ENCODE measurements at places on chromosomes 3 and 15. TPM values are rescaled to one million over a fixed set of nuclear protein-coding genes. Genes with fewer than 3 reads are reported as not detected.

ADAMTS7 gene
- total RNA-seq = 2.1 TPM

GRCh38 chr3:134326760-134327593 lies 47.3 kb downstream of the AMOTL2 start:
- DNase-seq = peak; percentile 91

- no peak for DNase-seq
These were observed 70.3 kb upstream of the PRICKLE2 start for GRCh38 chr3:64295594-64295993.

GRCh38 chr15:87949151-87949574 lies 307.4 kb downstream of the NTRK3 start:
- no peak for DNase-seq

- no peak for DNase-seq
These were observed 36.7 kb downstream of the CMTM7 start for GRCh38 chr3:32428092-32429068.

ARGFX gene
- total RNA-seq = not detected

LRRN1 gene
- total RNA-seq = not detected
